Activated CD8-positive, alpha-beta T cell treated with anti-CD3 and anti-CD28 coated beads for 36 hours (primary cell): ENCODE measurements at places on chromosomes 5 and 9. TPM values are rescaled to one million over a fixed set of nuclear protein-coding genes. Genes with fewer than 3 reads are reported as not detected.

DNA sequence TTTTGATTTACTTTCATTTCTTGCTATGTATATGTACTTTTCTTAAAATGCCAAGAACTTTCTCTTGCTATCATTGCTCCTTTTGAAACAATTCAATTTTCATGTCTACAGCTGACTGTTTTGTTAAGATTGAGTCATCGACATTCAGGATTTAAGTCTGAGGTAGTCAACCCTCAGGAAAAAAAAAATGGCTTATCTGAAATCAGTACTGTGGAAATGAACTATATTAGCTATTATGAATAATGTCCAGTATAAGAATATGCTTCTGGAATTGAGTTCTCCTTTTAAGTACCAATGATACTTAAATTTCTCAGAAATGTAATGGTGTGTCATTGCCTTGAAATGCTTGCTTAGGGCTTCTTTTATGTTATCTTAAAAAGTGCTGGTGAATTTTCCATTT lies 37.9 kb downstream of the TNFAIP8 start:
- DNase-seq: no peak

DNA sequence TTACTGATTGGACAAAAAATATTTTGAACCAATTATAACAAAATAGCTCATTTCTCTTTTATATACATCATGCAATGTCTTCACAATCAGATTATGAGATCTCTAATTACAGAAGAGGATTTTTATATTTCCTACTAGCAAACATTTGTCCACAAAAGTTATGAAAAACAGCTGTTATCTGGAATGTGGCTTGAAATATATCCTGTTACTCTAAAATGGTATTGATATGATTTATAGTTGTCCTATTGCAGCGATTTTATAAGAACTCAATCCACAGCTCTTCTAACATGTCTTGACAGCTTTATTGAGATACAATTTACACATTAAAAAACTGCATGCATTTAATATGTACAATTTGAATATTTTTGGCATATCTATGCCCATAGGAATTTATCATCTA lies 779.9 kb upstream of the ACO1 start:
- DNase-seq: no peak

Gene FBXO10
- total RNA-seq: 3.6 TPM

Gene PCDHB13
- total RNA-seq: not detected

GRCh38 chr5:54758038-54758437 lies 227.4 kb downstream of the ESM1 start:
- DNase-seq: no peak

DNA sequence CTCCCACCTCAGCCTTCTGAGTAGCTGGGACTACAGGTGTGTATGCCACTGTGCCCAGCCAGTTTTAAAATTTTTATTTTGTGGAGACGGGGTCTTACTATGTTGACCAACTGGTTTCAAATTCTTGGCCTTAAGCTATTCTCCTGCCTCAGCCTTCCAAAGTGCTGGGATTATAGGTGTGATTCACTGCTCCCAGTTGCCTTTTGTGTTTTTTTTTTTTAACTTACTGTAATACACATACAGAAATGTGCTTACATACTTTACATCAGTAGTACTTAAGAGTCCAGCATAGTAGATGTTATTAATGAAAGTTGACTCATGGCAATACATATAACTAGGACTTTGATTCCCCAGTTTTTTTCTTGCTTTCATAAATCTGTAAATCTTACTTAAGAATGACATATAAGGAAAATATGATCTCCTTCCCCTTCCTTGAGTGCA lies 4.7 kb downstream of the MAN2A1 start:
- DNase-seq: no peak

DNA sequence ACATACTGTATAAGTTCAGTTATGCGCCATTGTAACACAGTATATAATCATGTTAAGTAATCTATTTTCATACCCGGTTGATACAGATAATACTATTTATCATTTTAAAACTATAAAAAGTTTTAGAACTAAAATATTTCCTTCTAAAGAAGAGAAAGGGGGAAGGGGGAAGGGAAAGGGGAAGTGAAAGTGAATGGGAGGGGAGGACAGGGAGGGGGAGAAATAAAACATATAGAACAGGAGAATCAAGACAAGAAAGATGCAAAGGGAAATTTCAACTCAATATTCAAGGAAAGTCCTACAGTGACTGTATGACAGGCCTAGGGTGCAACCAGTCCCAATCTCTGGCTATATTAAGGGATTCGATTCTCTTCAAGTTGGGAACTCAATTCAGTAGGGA lies 1278.8 kb downstream of the MAT2B start:
- no peak for DNase-seq

Gene SLC28A3
- 0.31 TPM for total RNA-seq

Gene DMRT3
- total RNA-seq: not detected

Gene SLC6A19
- total RNA-seq: not detected

Gene PTGDS
- not detected for total RNA-seq

GRCh38 chr9:86563936-86564335 lies 209.7 kb upstream of the TUT7 start:
- DNase-seq: no peak

GRCh38 chr5:123429993-123430392 lies 6.8 kb upstream of the CEP120 start:
- peak; percentile 34 for DNase-seq

DNA sequence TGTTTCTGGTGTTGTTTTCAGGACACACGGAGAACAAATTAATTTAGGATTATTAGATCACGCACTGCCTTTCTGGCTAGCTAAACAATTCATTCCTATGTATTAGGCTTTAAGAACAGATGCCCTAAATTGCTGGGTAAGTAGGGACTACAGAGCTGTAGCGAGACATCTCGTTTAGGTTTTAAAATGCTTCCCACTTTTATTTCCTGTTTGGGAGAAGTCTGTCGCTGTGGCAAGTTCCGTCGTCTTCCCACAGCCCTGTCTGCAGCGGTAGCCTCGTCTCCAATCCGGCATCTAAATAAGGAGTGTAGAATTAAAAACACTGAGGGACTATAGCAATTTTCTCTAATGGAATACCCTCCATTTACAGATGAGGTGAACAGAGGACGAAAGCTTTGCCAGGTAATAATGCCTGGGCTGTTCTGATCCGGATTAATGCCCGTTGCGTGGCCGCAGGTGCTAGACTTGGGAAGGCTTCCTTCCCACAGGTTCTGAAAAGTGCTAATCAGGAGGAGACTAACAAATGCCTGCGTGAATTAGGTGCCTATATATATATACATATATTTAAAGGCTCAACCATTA lies 1.3 kb upstream of the TRIM36 start:
- DNase-seq: no peak

Gene GLRA1
- total RNA-seq: not detected

DNA sequence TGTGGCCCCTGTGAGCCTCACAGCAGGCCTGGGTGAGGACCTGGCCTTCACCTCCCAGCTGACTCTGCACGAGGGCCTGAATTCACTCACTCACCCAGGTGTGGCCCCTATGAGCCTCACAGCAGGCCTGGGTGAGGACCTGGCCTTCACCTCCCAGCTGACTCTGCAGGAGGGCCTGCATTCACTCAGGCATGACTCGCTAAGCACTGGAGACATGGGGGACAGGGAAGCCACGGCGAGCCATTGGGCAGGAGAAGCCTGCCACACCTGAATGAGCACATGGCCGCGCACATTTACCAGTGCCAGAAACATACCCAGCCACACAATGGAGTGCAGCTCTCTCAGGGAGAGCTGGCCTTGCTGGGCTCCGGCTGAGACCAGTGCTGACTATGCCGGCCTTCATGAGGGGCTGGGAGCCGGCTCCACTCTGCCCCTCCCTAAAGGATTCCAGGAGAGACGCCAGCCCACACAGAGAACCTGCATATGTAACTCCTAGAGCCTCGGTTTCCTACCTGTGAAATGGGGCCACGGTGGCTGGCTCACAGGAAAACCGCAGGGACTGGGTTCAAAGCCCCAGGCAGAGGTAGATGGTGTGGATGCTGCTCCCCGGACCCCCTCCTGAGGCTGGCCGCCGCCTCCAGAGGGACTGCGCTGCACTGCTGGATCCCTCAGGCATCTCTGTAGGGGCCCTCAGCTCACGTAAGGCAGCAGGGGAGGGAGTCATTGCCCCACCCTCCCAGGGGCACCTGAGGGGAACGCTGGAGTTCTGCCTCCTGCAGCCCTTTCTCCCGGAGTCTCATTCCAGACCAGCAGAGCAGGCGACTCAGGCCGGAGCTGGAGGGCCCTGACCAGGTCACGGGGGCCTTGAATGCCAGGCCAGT lies 7.2 kb downstream of the ADAMTS2 start:
- no peak for DNase-seq

Gene IL3
- total RNA-seq: 0.98 TPM

GRCh38 chr9:15846611-15847010 lies 293.8 kb downstream of the CCDC171 start:
- no peak for DNase-seq

Gene LEAP2
- total RNA-seq: 3.0 TPM

Gene NUTM2F
- total RNA-seq: not detected

GRCh38 chr5:96219580-96220281 lies 213.3 kb downstream of the PCSK1 start:
- no peak for DNase-seq

Gene CCL27
- total RNA-seq: 0.43 TPM

DNA sequence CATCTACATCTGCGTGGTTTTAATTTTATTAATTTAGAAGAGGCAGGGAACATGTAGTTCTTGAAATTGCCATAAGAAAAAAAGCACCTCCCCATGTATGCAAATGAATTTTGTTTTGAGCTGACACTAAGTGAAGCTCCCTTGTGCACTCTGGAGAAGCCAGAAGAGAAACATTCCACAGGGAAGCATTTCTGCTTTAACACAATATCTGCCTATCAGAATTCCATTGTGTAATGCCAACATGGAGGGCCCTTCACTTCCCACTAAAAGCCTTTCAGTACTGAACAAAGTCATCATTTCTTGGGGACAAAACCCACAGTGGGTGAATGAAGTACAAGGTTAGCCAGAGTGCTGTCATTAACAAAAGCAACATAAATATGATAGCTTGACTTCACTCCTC lies 59.7 kb downstream of the PRELID2 start:
- no peak for DNase-seq

Gene BNC2
- not detected for total RNA-seq

DNA sequence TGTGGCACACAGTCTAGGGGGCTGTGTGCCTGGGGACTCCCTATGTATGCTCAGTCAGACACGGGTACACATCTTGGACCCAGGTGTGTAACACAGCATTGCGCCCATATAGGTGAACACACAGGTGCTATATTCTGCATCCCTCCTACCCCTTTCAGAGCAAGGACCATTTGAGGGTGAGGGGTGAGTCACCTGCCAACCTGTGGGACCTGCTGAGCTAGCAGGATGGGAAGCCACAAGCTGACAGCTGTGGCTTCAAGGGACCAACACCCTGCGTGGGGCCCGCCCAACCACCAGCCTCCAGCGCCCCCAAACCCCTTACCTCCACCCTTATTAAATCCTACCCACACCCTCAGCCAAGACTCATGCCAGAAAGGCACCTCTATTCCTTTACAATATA lies 14.6 kb upstream of the AQP7 start:
- DNase-seq: peak; percentile 22

DNA sequence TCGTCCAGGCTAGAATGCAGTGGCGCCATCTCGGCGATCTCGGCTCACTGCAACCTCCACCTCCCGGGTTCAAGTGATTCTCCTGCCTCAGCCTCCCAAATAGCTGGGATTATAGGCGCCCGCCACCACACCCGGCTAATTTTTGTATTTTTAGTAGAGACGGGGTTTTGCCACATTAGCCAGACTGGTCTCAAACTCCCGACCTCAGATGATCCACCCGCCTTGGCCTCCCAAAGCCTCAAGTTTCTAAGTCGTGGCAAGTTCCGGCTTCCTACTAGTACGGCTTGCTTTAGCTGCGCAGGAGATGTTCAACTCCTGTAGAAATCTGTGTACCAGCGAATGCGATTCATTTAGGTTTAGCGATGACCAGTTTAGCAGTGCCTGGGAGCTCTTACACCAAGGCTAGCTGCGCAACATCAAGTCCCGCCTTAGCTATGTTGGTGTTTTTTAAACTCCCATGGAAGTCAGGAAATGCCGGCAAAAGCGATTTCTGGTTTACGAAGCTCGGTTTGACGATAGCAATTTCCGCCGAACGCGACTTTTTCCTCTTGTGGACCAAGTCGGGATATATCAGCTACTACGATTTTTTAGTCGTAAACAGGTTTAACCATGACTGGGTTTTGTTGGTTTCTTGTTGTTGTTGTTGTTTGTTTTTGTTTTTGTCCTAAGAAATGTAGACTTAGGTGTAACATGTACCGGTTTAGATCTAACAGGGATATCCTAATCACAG lies 46.4 kb downstream of the ANXA2R start:
- DNase-seq: peak; percentile 67

Gene MAPKAP1
- 62.4 TPM for total RNA-seq

GRCh38 chr9:127555840-127556820 lies 55.9 kb upstream of the STXBP1 start:
- peak; percentile 88 for DNase-seq

DNA sequence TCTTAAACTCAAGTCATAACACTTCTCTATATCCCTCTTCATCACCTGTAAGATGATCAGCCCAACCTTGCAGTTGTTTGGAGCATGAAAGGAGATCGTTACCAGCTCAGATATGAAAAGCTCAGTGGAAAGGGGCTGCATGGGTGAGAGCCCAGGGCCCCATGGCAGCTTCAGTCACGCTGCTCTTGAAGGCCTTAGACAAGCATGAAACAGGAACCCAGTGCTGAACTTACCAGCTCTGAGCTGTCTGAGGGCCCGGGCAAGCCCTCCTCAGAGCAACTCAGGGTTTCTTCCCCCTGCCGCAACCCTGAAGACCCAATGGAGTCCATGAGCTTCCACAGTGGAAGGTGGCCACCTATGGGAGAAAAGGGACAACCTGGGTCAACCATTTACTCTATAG lies 3.3 kb downstream of the HK3 start:
- DNase-seq: no peak

- no peak for DNase-seq
Measured at GRCh38 chr5:14429101-14430050, 152.2 kb upstream of the OTULINL start.

Gene DMGDH
- total RNA-seq: 0.45 TPM

DNA sequence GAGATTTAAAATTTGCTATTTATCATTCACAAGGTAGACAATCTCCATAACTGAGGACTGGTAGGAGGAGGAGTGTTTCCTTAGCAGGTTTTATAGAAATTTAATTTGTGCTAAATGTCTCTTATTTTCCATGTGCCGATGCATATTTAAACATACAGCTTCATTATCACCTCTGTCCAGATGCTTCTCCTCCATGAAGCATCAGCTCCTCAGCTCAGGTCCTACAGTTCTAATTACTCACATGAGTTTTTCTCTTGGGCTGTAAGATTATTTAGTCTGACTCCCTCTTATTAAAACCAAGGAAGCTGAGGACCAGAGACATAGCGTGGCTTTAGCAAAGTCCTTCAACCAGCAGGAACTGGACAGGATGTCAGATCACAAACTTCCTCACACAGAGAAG lies 300.2 kb upstream of the PANK3 start:
- DNase-seq: no peak

DNA sequence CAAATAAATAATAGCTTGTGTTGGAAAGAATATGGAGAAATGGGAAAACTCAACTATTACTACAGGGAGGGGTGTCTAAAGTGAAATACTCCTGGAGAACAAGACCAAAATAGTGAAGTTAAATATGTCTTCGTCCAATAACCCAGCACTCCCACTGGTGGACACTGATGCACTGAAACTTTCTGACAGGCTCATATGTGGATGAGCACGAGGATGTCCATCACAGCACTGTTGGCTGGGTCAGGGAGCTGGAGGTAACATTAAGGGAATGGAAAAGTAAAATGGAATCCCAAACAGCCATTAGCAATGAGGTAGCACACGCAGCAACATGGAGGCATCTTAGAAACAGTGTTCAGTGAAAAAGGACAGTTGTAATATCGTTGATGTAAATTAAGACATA lies 86.5 kb downstream of the LMNB1 start:
- DNase-seq: no peak
